ENCODE measurements at places on chromosomes 4 and X.

DNA sequence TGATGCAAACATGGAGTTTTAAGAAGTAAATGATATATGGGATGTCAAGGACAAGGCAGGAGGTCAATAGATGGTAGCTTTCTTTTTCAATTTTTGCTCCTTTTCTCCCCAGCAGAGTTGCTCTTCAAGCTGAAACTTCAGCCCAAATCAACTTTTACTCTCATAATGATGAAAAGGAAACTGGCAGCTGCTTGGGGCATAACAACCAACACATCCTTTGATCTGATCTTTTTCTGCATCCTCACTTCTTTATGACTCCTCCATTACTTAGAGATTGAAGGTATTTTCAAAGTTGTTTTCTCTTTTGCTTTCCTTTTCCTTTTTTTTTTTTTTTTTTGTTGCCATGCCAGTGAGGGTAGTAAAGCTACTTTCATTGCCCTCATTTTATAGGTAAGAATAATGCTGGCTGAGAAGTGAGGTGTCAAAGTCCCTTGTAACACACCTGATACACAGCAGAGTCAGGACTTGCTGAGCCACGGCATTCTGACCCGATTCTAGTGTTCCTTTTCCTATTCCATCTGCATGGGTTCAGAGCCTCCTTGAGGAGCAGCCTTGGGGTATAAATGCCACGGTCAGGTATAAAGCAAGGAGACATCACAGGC lies 26.9 kb downstream of the SLC2A9 start:
- DNase-seq = no peak

DNA sequence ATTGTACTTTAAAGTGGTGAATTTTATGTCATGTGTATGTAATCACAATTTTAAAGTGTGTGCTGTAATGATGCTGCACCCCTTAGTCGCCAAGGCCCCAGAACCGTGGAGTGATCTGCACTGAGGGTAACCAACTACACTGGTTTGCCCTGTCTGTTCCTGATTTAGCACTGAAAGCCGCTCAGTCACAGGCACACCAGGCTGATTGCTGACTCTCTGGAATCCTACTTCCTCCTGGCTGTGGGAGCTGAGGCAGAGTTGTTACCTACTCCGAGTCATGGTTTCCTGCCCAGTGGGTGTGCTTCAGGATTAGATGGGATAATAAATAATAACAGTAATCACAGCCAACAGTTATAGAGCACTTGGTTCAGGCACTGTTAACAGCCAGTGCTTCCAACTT lies 645.4 kb downstream of the BCOR start:
- no peak for DNase-seq

DNA sequence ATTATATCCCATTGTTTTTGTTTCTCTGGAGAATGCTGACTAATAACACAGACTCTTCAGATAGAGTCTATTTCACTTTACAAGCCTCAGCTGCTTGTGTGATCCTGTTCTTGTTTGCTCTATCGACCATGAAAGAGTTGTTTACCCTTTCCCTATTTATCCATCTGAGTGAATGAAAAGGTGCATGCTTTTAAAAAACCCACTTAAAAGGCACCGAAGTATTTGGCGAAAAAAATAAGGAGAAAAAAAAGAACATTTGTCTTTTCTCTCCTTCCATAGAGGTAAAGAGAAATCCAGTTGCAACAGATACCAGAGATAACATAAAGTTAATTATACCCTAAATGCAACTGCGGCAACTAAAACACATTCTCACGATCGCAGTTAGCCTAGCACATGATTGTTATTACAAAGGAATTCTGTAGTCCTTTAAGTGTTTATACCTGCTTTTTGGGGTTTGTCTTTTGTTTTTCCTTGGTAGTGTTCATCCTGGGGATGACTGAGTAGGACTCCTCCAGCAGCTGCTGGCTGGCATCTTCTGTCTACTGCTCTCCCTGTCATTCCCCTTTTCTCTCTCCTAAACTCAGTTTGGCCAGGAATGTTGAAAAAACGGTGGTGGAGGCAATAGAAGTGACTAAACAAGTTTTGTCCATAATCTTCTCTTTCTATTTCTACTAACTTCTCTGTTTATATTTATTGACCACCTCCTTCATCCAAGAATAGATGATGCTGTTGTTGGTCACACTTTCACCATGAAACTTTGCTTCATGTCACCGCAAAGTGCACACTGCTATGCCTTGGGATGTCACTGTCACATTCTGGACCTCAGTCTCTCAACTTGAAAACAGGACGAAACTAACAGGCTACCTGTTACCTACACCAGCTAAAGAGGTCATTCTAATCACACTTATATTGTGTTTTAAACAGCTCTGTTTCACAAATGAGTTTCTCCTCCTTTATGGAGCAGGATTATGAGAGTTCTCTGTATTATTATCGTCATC lies 41.9 kb upstream of the FRAS1 start:
- DNase-seq = no peak

DNA sequence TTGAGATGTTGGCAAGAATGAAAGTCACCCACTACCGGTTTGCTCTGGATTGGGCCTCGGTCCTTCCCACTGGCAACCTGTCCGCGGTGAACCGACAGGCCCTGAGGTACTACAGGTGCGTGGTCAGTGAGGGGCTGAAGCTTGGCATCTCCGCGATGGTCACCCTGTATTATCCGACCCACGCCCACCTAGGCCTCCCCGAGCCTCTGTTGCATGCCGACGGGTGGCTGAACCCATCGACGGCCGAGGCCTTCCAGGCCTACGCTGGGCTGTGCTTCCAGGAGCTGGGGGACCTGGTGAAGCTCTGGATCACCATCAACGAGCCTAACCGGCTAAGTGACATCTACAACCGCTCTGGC lies 12.3 kb downstream of the RPL9 start:
- DNase-seq = no peak

- no peak for DNase-seq
Measured at GRCh38 chrX:42696536-42697124, 81.3 kb downstream of the PPP1R2C start.

- DNase-seq = no peak
Measured at GRCh38 chr4:41160856-41161255, 53.5 kb downstream of the APBB2 start.
